Karpas-422 (cell line): ENCODE measurements at places on chromosomes 2 and 18. TPM values are rescaled to one million over a fixed set of nuclear protein-coding genes. Genes with fewer than 3 reads are reported as not detected.

Gene ROCK2
- total RNA-seq: 7.4 and 14.2 TPM in 2 replicates

Gene ATP6V1C2
- total RNA-seq: not detected in 2 replicates

Gene RESP18
- total RNA-seq: not detected in 2 replicates

Gene ANKRD30BL
- not detected in 2 replicates for total RNA-seq

Gene RFTN2
- total RNA-seq: not detected in 2 replicates

Gene OR6B2
- not detected in 2 replicates for total RNA-seq

Gene CKAP2L
- total RNA-seq: 8.9 and 17.0 TPM in 2 replicates

Gene ZNF385B
- not detected in 2 replicates for total RNA-seq

DNA sequence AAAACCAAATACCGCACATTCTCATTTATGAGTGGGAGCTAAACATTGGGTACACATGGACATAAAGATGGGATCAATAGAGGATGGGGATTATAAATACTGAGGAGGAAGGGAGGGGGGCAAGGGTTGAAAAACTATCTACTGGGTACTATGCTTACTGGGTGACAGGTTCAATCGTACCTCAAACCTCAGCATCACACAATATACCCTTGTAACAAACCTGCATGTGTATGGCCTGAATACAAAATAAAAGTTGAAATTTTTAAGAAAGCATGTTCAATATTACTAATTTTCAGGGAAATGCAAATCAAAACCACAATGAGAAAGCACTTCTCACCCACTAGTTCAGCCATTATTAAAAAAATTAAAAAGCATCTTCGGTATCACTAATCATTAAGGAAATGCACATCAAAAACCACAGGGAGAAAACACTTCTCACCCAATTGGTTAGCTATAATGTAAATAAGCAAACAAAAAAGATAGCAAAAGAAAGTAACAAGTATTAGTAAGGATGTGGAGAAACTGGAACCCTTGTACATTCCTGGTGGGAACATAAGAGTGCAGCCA, 99.3 kb upstream of the STON1 start:
- no peak overlapping the region for H3K4me3 ChIP-seq
- DNase-seq: no peak
- H3K4me1 ChIP-seq: peaks cover 13% of the 10 kb centered on the region
- no peak overlapping the region for H3K27ac ChIP-seq
- H3K36me3 ChIP-seq: no peaks in the 10 kb centered on the region

DNA sequence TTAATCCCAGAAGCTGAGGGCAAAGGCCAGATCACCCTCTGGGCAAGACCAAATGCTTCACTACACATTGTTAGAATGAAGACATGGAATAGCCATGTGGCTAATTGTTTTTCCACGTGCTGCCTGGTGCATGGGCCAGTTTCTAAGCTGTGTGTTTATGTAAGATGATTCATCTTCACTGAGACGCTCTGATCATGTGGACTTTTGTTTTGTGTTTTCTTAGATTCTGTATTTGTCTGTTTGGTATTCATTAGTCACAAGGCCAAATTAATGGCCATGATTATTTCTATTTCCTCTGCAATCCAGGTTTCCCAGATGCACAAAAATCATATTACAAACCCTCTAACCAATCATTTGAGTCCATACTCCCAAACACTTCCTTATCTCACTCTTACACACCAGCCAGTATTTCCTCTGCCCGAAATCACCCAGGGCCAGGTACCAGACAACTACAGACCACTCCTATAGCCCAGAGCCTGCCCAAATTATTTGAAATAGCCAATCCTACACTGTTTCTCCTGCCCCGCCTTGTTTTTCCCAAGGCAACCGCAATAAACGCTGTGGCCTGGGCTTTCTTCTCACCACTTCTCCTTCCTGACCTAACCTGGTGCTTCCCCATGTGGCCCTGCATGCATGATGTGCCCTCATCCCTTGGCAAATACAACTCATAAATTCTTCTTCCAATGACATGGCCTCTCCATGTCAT, 94.2 kb upstream of the SP3 start:
- H3K27me3 ChIP-seq: peaks cover 3% of the 10 kb centered on the region; the same call in 1 of the 2 replicates
- no peak for DNase-seq
- H3K27ac ChIP-seq: no peak overlapping the region
- H3K4me3 ChIP-seq: no peak overlapping the region
- H3K36me3 ChIP-seq: no peaks in the 10 kb centered on the region

GRCh38 chr2:3223080-3223923, 154.3 kb downstream of the EIPR1 start:
- H3K27ac ChIP-seq: no peak overlapping the region
- no peaks in the 10 kb centered on the region for H3K27me3 ChIP-seq
- H3K4me3 ChIP-seq: no peak overlapping the region
- H3K4me1 ChIP-seq: no peaks in the 10 kb centered on the region
- H3K36me3 ChIP-seq: peaks cover 3% of the 10 kb centered on the region; the same call in 1 of the 2 replicates
- no peak for DNase-seq

GRCh38 chr2:241112592-241112991, 10.5 kb upstream of the MTERF4 start:
- H3K27ac ChIP-seq: no peak overlapping the region
- peaks cover 27% of the 10 kb centered on the region for H3K4me1 ChIP-seq
- no peak overlapping the region for H3K4me3 ChIP-seq
- H3K36me3 ChIP-seq: peaks cover 8% of the 10 kb centered on the region; the same call in 1 of the 2 replicates

GRCh38 chr2:5125017-5125730, 567.0 kb upstream of the SOX11 start:
- H3K27ac ChIP-seq: no peak overlapping the region
- no peaks in the 10 kb centered on the region for H3K27me3 ChIP-seq
- no peak overlapping the region for H3K4me3 ChIP-seq

DNA sequence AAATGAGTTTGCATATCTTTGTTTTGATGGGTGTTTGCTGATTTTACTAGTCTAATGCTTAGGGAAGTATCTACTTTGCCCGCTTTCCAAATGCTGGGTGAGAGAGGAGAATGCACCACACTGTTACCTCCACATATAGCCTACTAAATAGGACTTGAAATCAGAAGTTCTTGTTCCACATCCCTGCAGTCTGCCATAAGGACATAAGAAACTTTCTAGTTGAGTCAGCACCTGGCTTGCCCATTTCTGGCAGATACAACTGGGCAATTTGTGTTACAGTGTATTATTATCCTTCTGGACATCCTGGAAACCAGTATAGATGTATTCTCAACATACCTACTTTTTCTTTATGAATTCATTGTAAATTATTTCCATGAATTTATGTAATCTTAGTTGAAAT, 29.5 kb downstream of the ANXA4 start:
- DNase-seq: no peak
- H3K36me3 ChIP-seq: no peaks in the 10 kb centered on the region
- no peak overlapping the region for H3K4me3 ChIP-seq
- H3K4me1 ChIP-seq: no peaks in the 10 kb centered on the region; the same call in 1 of the 2 replicates
- H3K27me3 ChIP-seq: no peaks in the 10 kb centered on the region
- no peak overlapping the region for H3K27ac ChIP-seq

DNA sequence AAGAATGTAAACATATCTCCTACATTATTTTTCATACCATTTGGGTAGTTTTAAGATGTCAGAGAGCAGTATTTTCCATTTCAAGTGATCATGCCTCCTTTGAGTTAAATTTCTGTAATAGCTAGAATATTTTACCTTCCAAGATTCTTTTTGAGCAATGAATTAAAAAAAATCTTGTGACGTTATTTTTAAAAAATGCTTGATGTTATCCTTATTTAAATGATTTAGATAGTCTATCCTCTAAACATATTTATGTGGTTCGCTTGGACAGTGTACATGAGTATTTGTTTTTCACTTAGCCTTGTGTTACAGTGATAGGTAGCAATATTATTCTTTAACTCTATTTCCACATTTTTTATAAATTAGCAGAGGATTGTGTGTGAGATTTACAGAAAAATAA, 639.2 kb upstream of the CDH2 start:
- no peaks in the 10 kb centered on the region for H3K36me3 ChIP-seq
- no peaks in the 10 kb centered on the region for H3K27me3 ChIP-seq
- DNase-seq: no peak
- H3K4me1 ChIP-seq: no peaks in the 10 kb centered on the region
- H3K4me3 ChIP-seq: no peak overlapping the region

DNA sequence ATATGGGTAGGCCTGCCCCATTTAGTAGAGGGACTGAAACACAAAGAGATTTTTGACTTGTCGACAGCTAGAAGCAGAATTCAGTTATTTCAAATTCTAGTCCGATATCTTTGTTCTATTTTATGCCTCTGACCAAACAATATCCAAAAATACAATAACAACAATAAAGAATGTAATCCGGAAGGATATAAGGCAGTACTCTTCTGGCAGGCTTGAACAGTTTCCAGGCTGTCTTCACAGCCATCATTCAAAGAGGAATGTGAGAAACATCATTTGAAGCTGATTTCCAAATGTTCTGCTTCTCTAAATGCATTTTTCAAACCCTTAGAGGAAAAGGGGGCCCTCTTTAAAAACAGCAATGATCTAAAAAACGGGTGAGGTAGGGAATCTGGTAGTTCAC, 36.7 kb upstream of the SPTBN1 start:
- no peaks in the 10 kb centered on the region for H3K36me3 ChIP-seq
- H3K27me3 ChIP-seq: no peaks in the 10 kb centered on the region
- no peaks in the 10 kb centered on the region for H3K4me1 ChIP-seq
- no peak for DNase-seq
- no peak overlapping the region for H3K4me3 ChIP-seq

DNA sequence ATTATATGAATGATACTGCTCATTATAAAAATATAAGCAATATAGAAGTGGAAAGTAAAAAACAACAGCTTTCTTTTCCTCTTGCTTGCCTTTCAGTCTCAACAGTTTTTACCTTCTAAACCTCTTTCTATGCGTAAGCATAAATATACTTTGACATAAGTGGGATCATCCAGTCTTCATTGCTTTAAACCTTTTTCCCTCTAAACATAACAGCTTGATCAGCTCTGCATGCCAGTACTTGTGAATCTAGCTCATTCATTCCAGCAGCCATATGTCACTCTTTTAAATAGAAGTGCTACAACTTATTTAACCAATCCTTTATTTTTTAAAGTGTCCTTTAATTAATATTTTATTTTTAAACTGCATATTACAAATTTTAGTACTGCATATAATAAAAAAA, 88.1 kb downstream of the TTC27 start:
- DNase-seq: no peak
- H3K4me1 ChIP-seq: peaks cover 69% of the 10 kb centered on the region
- H3K4me3 ChIP-seq: no peak overlapping the region
- H3K27me3 ChIP-seq: no peaks in the 10 kb centered on the region
- peak overlapping the region; percentile 53 for H3K27ac ChIP-seq

DNA sequence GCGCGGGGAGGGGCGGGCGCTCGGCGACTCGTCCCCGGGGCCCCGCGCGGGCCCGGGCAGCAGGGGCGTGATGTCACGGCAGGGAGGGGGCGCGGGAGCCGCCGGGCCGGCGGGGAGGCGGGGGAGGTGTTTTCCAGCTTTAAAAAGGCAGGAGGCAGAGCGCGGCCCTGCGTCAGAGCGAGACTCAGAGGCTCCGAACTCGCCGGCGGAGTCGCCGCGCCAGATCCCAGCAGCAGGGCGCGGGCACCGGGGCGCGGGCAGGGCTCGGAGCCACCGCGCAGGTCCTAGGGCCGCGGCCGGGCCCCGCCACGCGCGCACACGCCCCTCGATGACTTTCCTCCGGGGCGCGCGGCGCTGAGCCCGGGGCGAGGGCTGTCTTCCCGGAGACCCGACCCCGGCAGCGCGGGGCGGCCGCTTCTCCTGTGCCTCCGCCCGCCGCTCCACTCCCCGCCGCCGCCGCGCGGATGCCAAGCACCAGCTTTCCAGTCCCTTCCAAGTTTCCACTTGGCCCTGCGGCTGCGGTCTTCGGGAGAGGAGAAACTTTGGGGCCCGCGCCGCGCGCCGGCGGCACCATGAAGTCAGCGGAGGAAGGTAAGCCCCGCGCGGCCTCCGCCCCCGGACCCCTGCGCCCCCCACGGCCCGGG, at the start of gene NFATC1:
Gene NFATC1, plus strand, starts transcription at position 170 of the 644 bp plus-strand sequence. Its CDS starts 295 bp downstream, at position 465.
- DNase-seq: peak; percentile 91
- peak within 1 kb of the TSS; percentile 64 for H3K27ac ChIP-seq
- peaks cover 8% of the 10 kb centered on the region; the same call in 1 of the 2 replicates for H3K36me3 ChIP-seq
- H3K4me1 ChIP-seq: peaks cover 58% of the 10 kb centered on the region
- peak within 1 kb of the TSS; percentile 89 for H3K4me3 ChIP-seq
- peaks cover 2% of the 10 kb centered on the region; the same call in 1 of the 2 replicates for H3K27me3 ChIP-seq

DNA sequence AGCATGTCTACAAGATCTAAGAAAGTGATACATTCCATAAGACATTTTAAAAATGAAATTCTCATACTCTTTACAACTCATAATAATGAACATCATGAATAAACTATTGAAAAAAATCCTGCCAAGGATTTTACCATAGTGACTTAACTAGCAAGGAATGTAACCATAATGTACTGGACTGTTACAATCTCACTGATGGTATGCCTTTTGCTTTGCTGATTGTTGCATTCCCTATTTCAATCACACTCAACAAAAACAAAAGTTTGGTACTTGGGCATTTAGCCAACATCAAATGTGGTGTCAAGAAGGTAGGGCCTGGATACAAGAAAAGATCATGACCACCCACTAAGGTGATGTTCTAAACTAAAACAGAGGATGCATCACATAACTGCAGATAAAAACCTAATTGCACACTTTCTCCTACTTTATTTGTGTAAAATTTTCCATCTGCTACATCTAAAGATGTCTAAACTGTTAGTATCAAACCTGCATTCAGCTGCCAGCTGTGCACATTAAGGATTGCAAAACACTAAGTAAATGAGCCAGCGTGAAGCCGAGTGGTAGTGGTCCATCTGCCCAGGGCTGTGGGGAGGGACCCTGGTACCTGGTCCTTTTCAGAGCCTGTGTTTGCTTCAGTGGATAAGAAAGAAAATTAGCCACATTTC, 564.4 kb downstream of the ZEB2 start:
- H3K4me1 ChIP-seq: no peaks in the 10 kb centered on the region
- DNase-seq: no peak
- H3K27me3 ChIP-seq: no peaks in the 10 kb centered on the region
- H3K27ac ChIP-seq: no peak overlapping the region
- no peaks in the 10 kb centered on the region for H3K36me3 ChIP-seq
- H3K4me3 ChIP-seq: no peak overlapping the region

GRCh38 chr2:86123328-86123925, 17.4 kb downstream of the PTCD3 start:
- no peak overlapping the region for H3K4me3 ChIP-seq
- H3K27ac ChIP-seq: no peak overlapping the region
- no peak for DNase-seq
- no peaks in the 10 kb centered on the region for H3K27me3 ChIP-seq
- no peaks in the 10 kb centered on the region for H3K4me1 ChIP-seq

GRCh38 chr18:30455741-30456140, 586.8 kb downstream of the DSC3 start:
- H3K27ac ChIP-seq: no peak overlapping the region
- no peaks in the 10 kb centered on the region for H3K27me3 ChIP-seq
- DNase-seq: no peak
- H3K36me3 ChIP-seq: no peaks in the 10 kb centered on the region

DNA sequence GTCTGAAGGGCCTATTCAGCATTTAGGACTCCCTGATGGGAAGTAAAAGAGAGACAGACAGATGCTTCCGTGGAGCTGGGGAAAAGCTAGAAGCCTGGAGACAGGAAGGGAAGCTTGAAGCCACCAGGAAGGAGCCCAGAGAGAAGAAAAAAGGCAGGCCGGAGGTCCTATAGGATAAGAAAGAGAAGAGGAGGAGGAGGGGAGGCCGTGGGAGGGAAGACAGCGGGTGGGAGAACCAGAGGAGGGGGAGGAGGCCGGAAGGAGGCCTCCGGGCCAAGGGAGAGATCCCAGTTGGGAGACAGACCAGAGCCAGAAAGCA, 107.1 kb upstream of the PKDCC start:
- H3K27ac ChIP-seq: no peak overlapping the region
- H3K36me3 ChIP-seq: no peaks in the 10 kb centered on the region
- no peak overlapping the region for H3K4me3 ChIP-seq
- DNase-seq: no peak

GRCh38 chr2:222575618-222576017, 80.3 kb downstream of the FARSB start:
- H3K36me3 ChIP-seq: peaks cover 10% of the 10 kb centered on the region
- no peak for DNase-seq
- H3K4me1 ChIP-seq: peaks cover 6% of the 10 kb centered on the region
- no peak overlapping the region for H3K27ac ChIP-seq
- H3K27me3 ChIP-seq: no peaks in the 10 kb centered on the region
- no peak overlapping the region for H3K4me3 ChIP-seq
